ENCODE measurements at places on chromosomes 2 and 18. TPM values are rescaled to one million over a fixed set of nuclear protein-coding genes. Genes with fewer than 3 reads are reported as not detected.
A peak's percentile ranks its signal among the peaks of the same experiment; 100 is the strongest.

- DNase-seq: no peak
These were observed 7.4 kb downstream of the PMAIP1 start for GRCh38 chr18:59907172-59907571.

DNA sequence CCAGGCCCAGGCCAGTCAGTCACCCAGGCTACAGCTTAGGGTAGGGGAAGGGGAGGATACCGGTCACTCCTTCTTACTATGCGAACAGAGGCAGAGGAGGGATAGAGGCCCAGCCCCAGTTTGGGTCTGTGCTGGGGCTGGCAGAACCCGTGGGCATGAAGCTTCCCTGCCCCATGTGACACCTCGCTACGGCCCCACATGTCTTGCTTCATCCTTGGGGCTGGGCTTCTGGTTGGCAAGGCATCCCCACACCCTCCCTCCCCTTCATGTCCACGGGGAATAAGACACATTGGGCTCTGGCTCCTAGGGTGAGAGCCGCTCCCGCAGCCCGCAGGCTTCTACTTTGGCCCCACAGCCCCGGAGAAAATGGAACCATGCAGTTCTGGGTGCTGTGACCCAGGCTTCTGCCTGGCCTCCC lies 32.4 kb downstream of the HS1BP3 start:
- no peak for DNase-seq

DNA sequence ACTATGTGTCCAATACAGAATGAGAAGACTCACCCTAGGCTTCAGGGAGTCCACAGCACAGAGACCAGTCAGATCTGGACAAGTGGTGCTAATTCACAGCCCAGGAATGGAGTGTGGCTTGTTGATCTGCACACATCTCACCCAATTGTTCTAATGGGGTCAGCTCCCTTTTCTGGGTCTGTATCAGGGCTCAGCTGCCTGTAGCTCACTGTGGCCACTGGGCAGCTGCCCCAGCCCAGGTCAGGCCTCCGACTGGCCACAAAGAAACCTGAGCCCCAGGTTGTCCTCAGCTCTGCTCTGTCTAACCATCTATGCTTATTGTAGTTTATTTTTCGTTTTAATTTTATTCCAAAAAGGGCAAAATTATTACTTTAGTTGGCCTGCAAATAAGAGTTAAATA lies 202.3 kb upstream of the RAB6C start:
- DNase-seq: no peak

DNA sequence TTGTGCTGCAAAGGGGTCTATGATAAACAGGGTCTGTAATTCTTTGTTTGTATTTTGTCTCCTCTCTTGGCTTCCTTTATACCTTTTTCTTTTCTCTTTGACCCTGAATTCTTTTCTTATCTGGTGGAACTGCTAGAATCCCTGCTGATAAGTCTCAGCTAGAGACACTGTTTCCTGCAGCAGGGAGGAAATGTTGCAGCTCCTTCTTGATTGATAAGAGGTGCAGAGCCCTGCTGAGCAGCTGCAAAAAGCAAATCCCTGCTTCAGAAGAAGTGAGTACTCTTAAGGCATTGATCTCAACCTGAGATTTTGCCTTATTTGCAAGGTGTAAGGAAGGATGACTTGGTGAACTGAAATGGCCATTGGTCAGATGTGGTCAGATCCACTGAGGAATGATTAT lies 167.8 kb downstream of the NUP35 start:
- no peak for DNase-seq

TDRD15 gene
- under 0.01 TPM for total RNA-seq

MRPL33 gene
- 9.2 TPM for total RNA-seq

DNA sequence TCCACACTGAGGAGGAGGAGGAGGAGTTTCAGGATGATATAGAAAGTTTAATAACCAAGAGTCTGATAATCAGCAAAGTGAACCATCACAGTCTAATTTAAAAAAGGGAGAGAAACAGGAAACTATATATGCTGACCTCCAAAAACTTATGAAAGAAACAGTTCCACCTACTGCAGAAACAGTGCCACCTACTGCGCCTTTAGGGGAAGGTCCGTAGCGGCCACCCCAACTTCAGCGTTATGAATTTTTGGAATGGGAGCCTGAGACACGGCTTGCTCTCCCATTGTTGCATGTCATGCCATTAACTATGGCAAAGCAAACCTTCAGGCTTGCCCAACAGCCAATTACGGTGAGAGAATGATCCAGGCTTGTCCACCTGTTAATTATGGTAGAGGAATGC lies 1719.2 kb upstream of the LRRTM1 start:
- DNase-seq: no peak

GRCh38 chr2:30733876-30734520 lies 73.2 kb downstream of the CAPN13 start:
- DNase-seq: no peak

GRCh38 chr2:161243312-161243711 lies 64.9 kb upstream of the PSMD14 start:
- no peak for DNase-seq

GRCh38 chr2:136049011-136049742 lies 63.8 kb upstream of the DARS1 start:
- DNase-seq: no peak

GRCh38 chr18:3233004-3233403 lies 13.2 kb upstream of the MYOM1 start:
- no peak for DNase-seq

ALKAL2 gene
- not detected for total RNA-seq

GRCh38 chr2:149606251-149606811 lies 18.8 kb upstream of the MMADHC start:
- DNase-seq: no peak

UGT1A4 gene
- total RNA-seq: not detected

GRCh38 chr2:74051504-74051903 lies 66.8 kb downstream of the TET3 start:
- no peak for DNase-seq

- DNase-seq: no peak
These were observed 543.0 kb upstream of the TNP1 start for GRCh38 chr2:217402761-217403383.

GRCh38 chr2:242031481-242032019 lies 162.0 kb downstream of the RTP5 start:
- peak; percentile 74 for DNase-seq
